ENCODE measurements at places on chromosomes 2 and 18.

GRCh38 chr2:236998236-236998635 is 87.5 kb upstream of the COPS8 start:
- DNase-seq: no peak

DNA sequence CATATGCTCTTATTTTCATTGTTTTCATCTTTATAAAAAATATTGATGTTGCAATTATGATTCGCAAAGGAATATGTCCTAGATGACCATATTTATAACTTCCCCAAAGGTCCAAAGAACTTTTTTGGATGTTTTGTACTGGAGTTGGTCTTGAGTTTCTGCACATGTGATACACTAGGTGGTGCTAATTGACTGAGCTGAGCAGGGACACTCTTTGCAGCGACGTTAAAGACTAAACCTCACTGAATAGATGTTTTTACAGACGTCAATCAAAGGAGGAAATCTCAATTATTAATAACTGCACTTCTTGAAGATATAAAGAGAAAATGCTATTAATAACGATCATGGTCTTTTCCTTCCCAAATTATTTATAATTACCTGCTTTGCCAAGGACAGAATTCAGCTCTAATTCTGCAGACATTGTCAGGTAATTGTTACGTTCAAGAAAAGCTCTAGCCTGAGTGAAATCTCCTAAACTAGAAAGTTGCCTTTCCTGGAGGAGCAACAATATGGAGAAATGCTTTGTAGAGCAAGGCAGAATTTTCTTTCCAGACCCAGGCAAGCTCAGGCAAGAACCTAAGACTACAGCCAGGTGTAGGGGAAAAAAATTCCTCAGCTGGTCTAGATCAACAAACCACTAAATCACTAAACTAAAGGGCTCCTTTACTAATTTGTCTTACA is 119.3 kb upstream of the RBBP8 start:
- DNase-seq: no peak

DNA sequence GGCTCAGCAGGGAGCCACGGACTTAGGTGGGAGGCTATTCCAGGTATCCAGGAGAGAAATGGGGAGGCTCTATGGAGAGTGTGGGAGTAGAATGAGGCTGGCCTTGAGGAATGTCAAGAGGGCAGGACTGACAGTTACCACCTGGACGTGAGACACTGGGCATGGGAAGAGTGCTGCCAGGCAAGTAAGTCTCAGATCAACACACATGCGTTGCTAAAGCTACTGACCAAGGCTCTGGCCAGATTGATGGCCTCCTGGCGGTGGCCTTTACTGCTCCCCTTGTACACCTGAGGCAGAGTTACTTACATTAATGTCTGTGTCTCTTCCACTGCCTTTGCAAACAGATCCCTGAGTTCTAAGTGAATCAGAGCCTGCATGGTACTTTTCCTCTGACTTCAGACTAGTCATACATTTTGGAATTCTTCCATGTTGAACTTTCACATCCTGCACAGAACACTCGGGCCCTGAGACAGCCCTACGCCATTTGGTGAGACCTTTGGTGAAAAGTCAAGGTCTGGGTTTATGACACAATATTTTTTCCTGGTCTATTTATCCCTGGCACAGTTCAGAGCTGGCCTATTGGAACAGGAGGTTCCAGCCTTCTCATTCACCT is 398.8 kb upstream of the TRIB2 start:
- no peak for DNase-seq

DNA sequence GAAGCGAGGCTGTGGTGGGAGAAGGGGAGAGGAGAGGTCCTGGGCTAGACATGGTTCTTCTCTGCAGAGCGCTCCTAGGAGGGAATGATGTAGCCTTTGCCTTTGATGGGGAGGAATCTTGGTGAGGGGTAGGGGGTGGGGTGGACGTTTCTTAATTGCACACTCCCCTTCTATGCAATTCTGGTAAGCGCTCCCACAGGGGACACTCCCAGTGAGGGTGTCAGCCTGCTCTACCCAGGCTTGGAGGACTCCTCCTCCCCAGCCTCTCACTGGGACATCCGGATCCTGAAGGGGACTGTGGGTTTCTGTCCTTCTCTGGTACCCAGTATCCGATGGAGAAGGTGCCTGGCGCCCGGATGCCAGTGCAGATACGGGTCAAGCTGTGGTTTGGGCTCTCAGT is 114.3 kb downstream of the DYSF start:
- DNase-seq: no peak

DNA sequence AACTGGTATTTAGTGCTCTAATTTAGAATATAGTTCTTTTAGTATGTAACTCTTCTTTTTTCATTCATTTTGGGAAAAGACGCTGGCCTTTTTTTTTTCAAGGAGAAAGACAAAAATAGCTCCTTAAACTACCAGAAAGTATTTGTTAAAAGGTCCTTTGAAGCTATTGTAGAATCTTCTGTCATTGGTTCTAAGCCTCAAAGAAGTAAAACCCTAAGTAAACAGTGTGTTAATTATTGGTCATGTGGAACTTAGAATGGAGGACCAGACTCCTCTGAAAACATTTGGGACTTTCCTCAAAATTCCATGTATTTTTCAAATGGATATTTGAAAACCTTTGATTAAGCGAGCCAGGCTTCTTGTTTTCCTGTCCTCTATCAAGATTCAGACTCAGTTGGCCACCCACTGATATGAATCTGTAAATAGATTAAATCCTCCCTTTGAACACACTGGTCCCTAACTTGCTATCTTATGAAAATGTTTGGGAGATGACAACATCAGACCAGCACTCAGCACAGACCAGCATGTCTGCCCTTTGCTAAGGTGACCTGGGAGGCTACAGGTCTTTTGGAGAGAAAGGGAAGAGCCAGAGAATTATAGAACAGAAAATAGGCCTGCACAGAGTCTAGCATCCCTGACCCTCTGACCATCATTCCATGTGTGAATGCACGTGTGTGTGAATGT is 120.3 kb upstream of the GATA6 start:
- DNase-seq: no peak

GRCh38 chr2:180535289-180535688 is 445.1 kb upstream of the UBE2E3 start:
- no peak for DNase-seq

- no peak for DNase-seq
These were observed 419.7 kb upstream of the MEX3C start for GRCh38 chr18:51617167-51617566.

GRCh38 chr18:68533641-68534040 is 181.3 kb downstream of the TMX3 start:
- DNase-seq: no peak

DNA sequence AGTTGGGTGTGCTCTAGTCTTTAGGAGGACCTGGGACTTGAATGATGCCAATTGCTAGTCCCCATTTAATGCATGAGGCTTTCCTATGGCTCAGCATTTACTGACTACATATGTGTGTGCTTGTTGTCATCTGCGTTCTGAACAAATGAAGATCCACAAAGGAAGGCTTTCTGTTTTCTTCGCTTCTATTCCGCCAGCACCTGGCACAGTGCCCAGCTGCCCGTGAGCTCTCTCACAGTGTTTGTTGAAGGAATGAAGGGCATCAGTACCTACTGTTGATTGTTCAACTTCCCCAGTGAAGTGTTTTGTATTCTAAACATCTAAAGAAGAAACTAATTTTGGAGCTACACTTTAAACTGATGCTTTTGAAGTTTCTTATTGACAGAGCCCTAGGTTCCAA is 122.4 kb upstream of the LINC00305 start:
- no peak for DNase-seq

GRCh38 chr2:202782940-202783558 is 88.5 kb downstream of the ICA1L start:
- no peak for DNase-seq

DNA sequence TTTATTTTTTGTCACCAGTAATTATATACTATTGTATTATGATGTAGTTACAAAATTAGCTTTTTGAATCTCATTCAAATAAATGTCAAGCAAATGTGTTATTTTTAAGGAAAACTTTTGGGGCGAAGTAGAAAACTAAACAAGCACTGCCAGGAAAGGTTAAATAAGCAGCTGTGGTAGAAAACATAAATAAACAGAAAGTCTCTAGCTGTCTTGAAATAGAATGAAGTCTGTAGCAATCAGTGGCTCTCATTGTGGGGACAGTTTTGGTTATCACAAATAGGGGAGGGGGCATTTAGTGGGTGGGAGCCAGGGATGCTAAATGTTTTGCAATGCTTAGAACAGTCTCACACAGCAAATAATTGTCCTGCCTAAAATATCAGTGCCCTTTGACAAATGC is 3.4 kb downstream of the INSIG2 start:
- no peak for DNase-seq

- no peak for DNase-seq
These were observed 62.1 kb upstream of the SMIM21 start for GRCh38 chr18:75489493-75490190.
